ENCODE measurements at places on chromosomes 11 and 22. TPM values are rescaled to one million over a fixed set of nuclear protein-coding genes. Genes with fewer than 3 reads are reported as not detected.

GRCh38 chr11:1937616-1938342 lies 9.4 kb upstream of the MRPL23 start:
- DNase-seq, result no peak

GRCh38 chr22:38186429-38186828 lies 4.8 kb upstream of the PLA2G6 start:
- DNase-seq, result no peak

DNA sequence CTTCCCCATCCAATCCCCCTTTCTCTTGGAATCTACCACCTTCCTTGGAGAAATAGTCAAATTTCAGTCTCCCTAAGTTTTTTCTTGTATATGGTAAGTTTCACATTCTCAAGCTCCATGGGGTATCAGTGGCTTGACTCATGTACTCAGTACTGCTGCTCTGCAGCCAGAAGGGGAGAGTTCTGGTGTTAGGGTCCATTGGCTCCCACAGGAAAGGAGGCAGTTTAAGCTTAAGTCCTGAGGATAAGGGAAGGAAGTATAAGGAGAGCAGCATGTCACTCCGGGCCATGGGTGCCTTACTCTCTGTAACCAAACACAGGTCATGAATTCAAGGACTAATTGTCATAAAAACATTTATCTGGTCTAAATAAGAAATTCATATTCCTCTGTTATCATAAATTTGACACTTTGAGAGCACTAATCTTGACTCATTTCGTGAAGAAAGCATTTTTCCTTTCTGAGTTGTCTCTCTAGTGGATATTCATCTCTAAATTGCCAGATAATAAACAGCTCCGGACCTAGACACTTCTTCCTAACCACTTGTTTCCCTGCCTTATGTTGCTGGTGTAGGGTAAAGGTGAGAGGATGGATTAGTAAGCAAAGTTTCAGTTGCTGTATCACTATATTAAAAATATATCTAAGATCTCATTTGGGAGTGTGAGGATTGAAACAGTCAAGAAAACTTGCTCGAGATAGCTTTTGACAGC lies 20.1 kb upstream of the SORL1 start:
- no peak for DNase-seq

GRCh38 chr11:126322996-126323395 lies 19.1 kb downstream of the DCPS start:
- no peak for DNase-seq

GRCh38 chr11:118715837-118716260 lies 36.4 kb upstream of the TREH start:
- DNase-seq, result no peak

DNA sequence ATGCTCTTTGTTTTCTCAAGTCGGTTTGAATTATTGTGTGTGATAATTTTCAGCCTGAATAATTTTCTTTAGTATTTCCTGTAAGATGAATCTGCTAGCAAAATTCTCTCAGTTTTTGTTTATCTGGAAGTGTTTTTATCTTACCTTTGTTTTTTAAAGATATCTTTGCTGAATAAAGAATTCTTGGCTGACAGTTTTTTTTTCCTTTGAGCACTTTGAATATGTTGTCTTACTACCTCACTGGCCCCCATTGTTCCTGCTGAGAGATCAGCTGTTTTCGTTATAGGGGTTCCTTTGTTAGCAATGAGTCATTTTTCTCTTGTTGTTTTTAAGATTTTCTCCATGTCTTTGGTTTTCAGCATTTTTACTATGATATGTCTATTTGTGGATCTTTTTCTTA lies 63.0 kb downstream of the HORMAD2 start:
- DNase-seq, result no peak

Gene APOBEC3H
- total RNA-seq, result not detected

Gene POU2AF3
- not detected for total RNA-seq
